ENCODE measurements at places on chromosomes 16 and 17.

GRCh38 chr17:79799174-79799537 is 2.3 kb upstream of the CBX8 start:
- DNase-seq: no peak

- DNase-seq: no peak
Observed at GRCh38 chr17:17994271-17995069, 21.8 kb downstream of the DRC3 start.

- DNase-seq: no peak
Observed at GRCh38 chr17:67528751-67529436, 151.8 kb downstream of the PITPNC1 start.

GRCh38 chr16:30964574-30965226 is 7.1 kb downstream of the SETD1A start:
- no peak for DNase-seq

GRCh38 chr17:1532836-1533602 is 16.6 kb upstream of the INPP5K start:
- no peak for DNase-seq

GRCh38 chr16:27264151-27264550 is 4.4 kb downstream of the NSMCE1 start:
- no peak for DNase-seq

DNA sequence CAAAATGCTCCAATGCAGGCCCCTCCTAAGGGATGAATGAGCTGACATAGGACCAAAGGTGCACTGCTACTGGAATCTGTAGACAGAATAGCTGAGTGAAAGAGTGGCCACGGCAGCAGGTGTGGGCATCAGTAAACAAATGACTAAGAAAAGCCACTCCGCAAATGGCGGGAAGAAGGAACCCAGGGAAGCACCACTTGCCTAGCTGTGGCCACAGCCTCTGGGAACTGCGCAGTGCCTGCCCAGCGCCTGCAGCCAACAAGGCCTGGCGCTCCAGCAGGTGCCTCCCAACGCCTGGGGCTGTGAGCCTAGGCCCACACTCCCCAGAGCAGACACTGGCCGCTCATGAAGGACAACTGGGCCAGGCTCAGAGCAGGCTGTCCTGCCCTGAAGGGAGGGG is 11.8 kb downstream of the PEMT start:
- no peak for DNase-seq

- DNase-seq: no peak
Observed at GRCh38 chr17:79023180-79023705, 726 bp upstream of the C1QTNF1 start.

All from stimulated activated CD4-positive, alpha-beta T cell treated with anti-CD3 and anti-CD28 coated beads, TNF-alpha, amount 100 ng/mL, for 24 hours (primary cell).